Stimulated activated naive CD8-positive, alpha-beta T cell treated with anti-CD3 and anti-CD28 coated beads, Interleukin-15, Interleukin-2, amounts not matched to agents 100 U/mL and 50 U/mL, for 24 hours (primary cell): ENCODE measurements at places on chromosomes 11 and 22.

GRCh38 chr11:110759972-110760381 lies 47.7 kb upstream of the ARHGAP20 start:
- no peak for DNase-seq

GRCh38 chr22:44325718-44326490 lies 13.2 kb upstream of the SHISAL1 start:
- no peak for DNase-seq

- no peak for DNase-seq
Measured at GRCh38 chr11:66046901-66047300, 2.1 kb downstream of the GAL3ST3 start.

GRCh38 chr11:11964774-11965150 lies 43.7 kb downstream of the DKK3 start:
- no peak for DNase-seq

- no peak for DNase-seq
Measured at GRCh38 chr11:36007127-36007655, 63.3 kb downstream of the LDLRAD3 start.

GRCh38 chr22:42905702-42906183 lies 48.7 kb upstream of the ARFGAP3 start:
- DNase-seq: no peak
